ENCODE measurements at places on chromosomes 2 and 18. TPM values are rescaled to one million over a fixed set of nuclear protein-coding genes. Genes with fewer than 3 reads are reported as not detected.

DNA sequence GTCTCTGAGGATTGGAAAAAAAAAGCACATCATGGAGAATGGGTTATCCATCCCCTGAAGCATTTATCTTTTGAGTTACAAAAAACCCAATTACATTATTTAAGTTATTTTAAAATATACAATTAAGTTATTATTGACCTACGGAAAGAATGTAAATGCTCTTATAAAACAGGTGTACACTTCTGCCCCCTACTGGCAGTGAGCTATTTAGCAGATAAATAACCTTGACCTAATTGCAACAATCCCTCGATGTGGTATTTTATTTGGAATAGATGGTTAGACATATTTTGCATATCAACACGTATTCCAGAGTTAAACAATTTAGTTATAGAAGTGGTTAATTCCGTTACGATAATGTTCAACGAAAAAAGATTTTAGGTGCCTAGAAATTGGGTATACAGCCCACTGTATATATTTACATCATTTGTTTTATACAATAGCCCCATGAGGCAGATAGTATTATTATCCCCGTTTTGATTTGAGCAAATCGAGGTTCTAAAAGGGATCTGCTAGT, 9.1 kb upstream of the DAW1 start:
- no peaks in the 10 kb centered on the region for H3K27me3 ChIP-seq
- no peak overlapping the region for H3K4me3 ChIP-seq
- H3K4me1 ChIP-seq: peaks cover 16% of the 10 kb centered on the region
- no peak overlapping the region for H3K27ac ChIP-seq

GRCh38 chr18:3420919-3421279, 29.1 kb upstream of the TGIF1 start:
- no peaks in the 10 kb centered on the region for H3K27me3 ChIP-seq
- no peaks in the 10 kb centered on the region for H3K36me3 ChIP-seq
- H3K4me3 ChIP-seq: no peak overlapping the region

DNA sequence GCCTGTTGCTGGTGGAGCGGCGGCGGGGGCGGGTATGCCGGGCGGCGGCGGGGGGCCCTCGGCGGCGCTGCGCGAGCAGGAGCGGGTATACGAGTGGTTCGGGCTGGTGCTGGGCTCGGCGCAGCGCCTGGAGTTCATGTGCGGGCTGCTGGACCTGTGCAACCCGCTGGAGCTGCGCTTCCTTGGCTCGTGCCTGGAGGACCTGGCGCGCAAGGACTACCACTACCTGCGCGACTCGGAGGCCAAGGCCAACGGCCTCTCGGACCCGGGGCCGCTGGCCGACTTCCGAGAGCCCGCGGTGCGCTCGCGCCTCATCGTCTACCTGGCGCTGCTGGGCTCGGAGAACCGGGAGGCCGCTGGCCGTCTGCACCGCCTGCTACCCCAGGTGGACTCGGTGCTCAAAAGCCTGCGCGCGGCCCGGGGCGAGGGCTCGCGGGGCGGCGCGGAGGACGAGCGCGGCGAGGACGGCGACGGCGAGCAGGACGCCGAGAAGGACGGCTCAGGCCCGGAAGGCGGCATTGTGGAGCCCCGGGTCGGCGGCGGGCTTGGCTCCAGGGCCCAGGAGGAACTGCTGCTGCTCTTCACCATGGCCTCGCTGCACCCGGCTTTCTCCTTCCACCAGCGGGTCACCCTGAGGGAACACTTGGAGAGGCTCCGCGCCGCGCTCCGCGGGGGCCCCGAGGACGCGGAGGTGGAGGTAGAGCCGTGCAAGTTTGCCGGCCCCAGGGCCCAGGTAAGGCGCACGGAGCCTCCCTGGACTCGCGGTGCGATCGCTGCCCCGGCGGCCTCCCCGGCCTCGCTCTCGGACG, 1.0 kb downstream of the ZCCHC2 start:
- no peaks in the 10 kb centered on the region for H3K36me3 ChIP-seq
- no peak overlapping the region for H3K27ac ChIP-seq
- no peaks in the 10 kb centered on the region for H3K27me3 ChIP-seq
- DNase-seq: peak; percentile 26

DNA sequence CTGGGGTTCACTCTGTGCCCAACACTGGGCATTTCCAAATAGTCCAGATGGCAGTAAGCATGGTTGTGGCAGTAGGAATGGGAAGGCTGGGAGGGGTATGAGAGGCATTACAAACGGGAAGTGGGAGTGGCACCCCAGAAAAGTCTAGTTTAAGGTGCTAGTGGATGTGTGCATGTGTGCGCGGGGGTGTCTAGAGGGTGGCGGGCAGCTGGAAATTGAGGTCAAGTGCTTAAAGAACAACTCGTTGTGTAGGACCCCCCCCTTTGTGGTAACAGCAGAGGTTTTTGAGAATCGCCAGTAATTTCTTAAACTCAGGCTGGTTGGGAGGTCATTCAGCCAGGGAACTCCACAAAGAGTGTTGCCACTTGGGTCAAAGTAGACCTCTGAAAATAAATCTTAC, 69.9 kb downstream of the RHBDD1 start:
- no peak overlapping the region for H3K27ac ChIP-seq
- no peaks in the 10 kb centered on the region for H3K27me3 ChIP-seq
- H3K4me3 ChIP-seq: no peak overlapping the region
- H3K4me1 ChIP-seq: no peaks in the 10 kb centered on the region
- no peaks in the 10 kb centered on the region for H3K36me3 ChIP-seq

- H3K4me3 ChIP-seq: no peak overlapping the region
- H3K27ac ChIP-seq: no peak overlapping the region
- no peak for DNase-seq
- H3K4me1 ChIP-seq: no peaks in the 10 kb centered on the region
- H3K27me3 ChIP-seq: no peaks in the 10 kb centered on the region
Observed at GRCh38 chr2:71811726-71812125, 335.9 kb downstream of the CYP26B1 start.

DNA sequence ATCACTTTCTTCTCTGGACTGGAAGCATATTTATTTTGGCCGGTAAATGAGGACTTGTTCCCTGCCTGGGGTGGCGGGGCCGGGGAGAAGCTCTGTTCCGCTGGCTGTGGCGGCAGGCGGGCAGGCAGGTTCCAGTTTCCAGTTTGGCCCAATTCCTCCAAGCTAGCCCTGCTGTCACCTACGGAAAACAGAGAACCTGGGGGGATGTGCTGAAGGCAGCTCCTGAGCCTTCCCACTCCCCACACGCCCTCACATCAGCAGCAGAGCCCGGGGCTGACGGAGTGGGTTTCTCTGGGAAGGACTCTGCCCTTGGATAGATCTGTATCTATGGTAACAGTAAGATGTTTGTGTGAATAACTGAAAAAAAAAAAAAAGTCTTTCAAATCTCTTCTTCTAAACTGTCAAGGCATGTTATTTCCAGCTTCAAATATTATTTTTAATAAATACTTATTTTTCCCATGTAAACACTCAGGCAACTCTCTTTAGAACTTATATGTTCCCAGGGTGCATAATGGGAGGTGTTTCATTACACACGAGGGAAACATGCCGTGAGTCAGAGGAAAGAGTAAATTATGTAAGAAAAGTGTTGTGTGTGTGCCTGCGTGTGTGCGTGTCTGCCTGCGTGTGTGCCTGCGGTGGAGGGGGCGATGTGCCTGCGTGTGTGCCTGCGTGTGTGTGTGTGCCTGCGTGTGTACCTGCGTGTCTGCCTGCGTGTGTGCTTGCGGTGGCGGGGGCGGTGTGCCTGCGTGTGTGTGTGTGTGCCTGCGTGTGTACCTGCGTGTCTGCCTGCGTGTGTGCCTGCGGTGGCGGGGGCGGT, 116.1 kb upstream of the ZNF516 start:
- no peaks in the 10 kb centered on the region for H3K4me1 ChIP-seq
- no peak overlapping the region for H3K27ac ChIP-seq
- no peak overlapping the region for H3K4me3 ChIP-seq
- no peak for DNase-seq

DNA sequence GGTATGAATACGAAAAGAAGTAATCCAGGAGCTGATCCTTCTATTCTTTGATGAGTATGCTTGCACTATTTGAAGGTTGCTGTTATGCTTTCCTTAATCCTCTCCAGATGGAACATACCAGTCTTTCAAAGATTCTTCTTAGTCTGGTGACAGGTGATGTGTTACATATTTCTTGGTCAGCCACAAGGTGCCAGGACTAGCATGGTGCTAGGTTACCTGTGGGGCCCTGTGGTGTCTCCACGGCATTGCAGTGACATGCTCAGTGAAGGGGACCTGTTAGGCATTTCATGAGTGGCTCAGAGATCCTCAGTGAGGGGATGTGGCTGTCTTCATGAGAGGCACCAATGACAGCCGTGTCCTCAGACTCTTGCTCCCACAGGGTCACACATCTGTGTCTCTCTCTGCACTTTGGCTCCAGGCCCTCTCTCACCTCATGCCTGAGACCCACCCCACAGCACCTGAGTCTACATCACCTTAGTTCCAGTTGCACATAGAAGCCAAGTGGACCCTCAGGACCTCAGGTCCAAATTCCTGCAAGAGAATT, 13.1 kb upstream of the RAB31 start:
- H3K4me1 ChIP-seq: no peaks in the 10 kb centered on the region
- H3K27me3 ChIP-seq: no peaks in the 10 kb centered on the region
- H3K36me3 ChIP-seq: no peaks in the 10 kb centered on the region
- DNase-seq: no peak
- H3K4me3 ChIP-seq: no peak overlapping the region

LIMS4 gene
- 2.4 TPM for total RNA-seq

DNA sequence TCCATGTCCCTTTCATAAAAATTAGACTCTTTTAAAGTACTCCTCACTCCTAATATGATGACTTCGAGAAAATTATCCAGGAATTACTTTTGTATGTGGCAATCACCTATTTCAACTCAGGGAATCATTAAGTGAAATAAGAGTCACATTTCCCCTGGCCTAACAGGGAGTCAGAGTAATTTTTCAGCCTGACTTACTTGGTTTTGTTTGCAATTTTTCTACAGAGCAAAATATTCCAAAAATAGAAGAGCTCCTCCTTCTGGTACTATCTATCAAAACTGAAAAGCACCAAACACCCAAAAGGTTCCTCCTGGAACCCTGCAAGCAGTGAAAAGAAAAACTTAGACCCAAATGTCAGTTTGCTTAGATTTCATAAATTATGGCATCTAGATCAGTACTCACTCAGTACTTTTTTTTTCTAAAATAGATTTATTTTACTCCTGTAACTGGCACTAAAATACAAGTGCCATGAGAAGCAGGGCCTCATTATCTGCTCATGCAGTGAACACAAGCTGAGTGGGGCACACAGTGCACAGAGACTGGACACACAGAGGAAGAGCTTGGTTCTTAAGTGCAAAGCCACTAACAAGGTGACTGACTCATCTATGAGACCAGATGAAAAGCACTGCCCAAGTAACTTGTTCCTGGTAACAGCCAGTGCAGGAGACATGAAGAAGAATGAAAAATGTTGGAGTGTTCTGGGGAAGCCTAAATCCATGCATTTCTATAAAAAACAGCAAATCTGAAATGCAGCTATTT, 28.7 kb downstream of the ACAA2 start:
- H3K4me1 ChIP-seq: no peaks in the 10 kb centered on the region
- no peaks in the 10 kb centered on the region for H3K36me3 ChIP-seq
- H3K27ac ChIP-seq: no peak overlapping the region
- no peak for DNase-seq
- no peak overlapping the region for H3K4me3 ChIP-seq
- H3K27me3 ChIP-seq: no peaks in the 10 kb centered on the region

MOB1A gene
- total RNA-seq: 113 TPM

GRCh38 chr2:158554996-158555395, 98.2 kb downstream of the PKP4 start:
- no peak for DNase-seq
- peaks cover 8% of the 10 kb centered on the region for H3K4me1 ChIP-seq
- no peaks in the 10 kb centered on the region for H3K27me3 ChIP-seq
- H3K36me3 ChIP-seq: no peaks in the 10 kb centered on the region
- H3K4me3 ChIP-seq: no peak overlapping the region

DNA sequence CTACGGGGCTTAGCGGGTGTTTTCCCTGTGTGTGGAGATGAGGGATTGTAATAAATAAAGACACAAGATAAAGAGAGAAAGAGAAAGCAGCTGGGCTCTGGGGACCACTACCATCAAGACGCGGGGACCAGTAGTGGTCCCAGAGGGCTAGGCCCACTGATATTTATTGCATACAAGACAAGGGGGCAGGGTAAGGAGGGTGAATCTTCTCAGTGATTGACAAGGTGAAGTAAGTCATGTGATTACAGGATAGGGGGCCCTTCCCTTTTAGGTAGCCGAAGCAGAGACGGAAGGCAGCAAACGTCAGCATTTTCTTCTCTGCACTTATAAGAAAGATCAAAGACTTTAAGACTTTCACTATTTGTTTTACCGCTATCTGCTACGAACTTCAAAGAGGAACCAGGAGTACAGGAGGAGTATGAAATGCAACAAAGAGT, 4.5 kb upstream of the GAL3ST2 start:
- no peaks in the 10 kb centered on the region for H3K36me3 ChIP-seq
- H3K4me3 ChIP-seq: no peak overlapping the region

DNA sequence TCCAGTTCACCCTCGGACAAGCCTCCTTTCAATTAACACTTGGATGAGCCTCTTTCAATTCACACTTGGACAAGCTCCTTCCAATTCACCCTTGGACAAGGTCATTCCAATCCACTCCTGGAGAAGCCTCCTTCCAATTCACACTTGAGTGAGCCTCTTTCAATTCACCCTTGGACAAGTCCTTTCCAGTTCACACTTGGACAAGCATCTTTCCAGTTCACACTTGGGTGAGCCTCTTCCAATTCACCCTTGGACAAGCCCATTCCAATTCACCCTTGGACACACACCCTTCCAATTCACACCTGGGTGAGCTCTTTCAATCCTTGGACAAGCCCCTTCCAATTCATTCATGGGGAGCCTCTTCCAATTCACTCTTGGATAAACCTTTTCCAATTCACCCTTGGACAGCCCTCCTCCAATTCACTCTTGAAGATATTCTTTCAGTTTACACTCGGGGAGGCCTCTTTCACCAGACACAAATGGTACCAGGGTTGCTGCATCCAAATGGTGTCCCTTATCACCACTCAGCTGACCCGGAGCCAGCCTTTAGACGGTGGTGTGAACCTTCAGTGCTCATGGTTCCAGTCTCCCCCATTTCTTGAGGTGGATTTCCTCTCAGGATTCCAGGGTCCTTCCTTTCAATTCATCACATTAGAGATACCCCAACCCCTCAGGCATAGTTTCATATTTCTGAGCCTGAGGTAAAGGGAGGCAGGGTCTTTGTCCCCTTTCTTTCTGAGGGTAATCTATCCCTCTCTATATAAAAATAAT, 183.6 kb downstream of the SH3BP4 start:
- no peaks in the 10 kb centered on the region for H3K27me3 ChIP-seq
- no peaks in the 10 kb centered on the region for H3K36me3 ChIP-seq
- DNase-seq: no peak
- no peak overlapping the region for H3K27ac ChIP-seq
- no peak overlapping the region for H3K4me3 ChIP-seq

GRCh38 chr2:239372835-239373234, 28.0 kb downstream of the HDAC4 start:
- H3K27ac ChIP-seq: no peak overlapping the region
- no peak for DNase-seq
- H3K4me3 ChIP-seq: no peak overlapping the region
- no peaks in the 10 kb centered on the region for H3K36me3 ChIP-seq
- H3K4me1 ChIP-seq: no peaks in the 10 kb centered on the region

DNA sequence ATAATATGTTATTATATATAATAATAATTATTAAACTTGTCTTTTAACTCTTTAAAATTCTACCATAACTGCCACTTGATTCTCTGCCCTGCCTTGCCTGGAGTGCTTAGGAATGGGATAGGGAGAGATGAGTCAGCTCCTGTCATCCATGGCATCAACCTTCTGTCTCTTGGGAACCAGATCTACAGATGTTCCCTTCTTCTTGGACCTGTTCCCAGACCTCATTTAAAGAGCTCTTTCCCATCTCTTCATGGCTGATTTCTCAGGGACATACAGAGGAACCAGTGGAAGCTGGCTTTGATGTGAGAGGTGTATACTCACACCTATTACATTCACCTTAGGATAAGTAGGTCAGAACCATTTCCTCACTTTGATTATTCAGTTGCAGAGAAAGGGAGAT, 155.3 kb upstream of the MYO3B start:
- H3K27ac ChIP-seq: no peak overlapping the region
- no peak for DNase-seq
- H3K4me1 ChIP-seq: no peaks in the 10 kb centered on the region

SP5 gene
- 149 TPM for total RNA-seq

All from Caco-2 (cell line).